H7 (cell line): ENCODE measurements at places on chromosomes 1 and 21. TPM values are rescaled to one million over a fixed set of nuclear protein-coding genes. Genes with fewer than 3 reads are reported as not detected.

CD1D gene
- total RNA-seq, result 5.9 and 6.4 TPM in 2 replicates

CDC7 gene
- total RNA-seq, result 59.0 and 74.2 TPM in 2 replicates

FABP3 gene
- total RNA-seq, result 14.4 and 15.6 TPM in 2 replicates

NR5A2 gene
- 13.2 and 13.9 TPM in 2 replicates for total RNA-seq

RBM11 gene
- total RNA-seq, result 2.2 and 3.3 TPM in 2 replicates

KCNJ9 gene
- 0.07 TPM in 1 of 2 replicates, not detected in the other for total RNA-seq

ADAM30 gene
- not detected in 2 replicates for total RNA-seq

DNA sequence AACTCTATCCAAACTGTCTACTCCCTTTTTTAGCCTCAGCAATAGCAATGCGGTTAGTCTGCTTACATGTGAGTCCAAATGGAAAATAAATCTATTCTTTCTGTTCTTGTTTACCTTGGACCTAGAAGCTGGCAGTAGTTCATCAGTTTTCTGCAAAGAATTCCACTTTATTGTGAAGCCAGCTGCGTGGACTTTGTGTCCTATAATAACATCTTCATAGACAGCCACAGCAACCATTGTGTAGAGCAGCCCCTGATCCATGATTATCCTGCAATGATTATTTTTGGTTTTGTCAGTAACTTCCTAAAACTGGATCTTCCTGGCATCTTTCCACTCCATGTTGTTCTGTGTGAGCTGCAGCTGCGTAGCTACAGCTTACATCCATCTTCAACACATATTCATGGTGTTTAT lies 408.7 kb downstream of the NUF2 start:
- DNase-seq, result no peak

DNA sequence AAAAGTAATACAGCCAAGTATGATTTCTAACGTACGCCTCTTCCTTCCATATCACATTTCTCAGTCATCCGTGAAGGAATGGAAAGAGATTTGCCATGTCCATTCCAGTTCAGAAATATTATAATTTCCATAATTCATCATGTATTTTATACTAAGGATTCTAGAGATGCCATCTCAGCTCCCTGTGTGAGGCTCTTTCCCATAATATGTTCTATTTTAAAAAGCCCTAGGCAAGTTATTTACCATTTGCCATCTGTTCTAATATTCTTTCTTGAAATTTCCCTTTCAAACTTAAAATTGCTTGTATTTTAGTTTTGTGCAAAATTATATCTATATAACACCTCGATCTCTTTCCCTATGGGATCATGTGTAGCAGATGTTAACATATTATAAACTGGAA lies 106.7 kb downstream of the FMN2 start:
- DNase-seq, result no peak

DNA sequence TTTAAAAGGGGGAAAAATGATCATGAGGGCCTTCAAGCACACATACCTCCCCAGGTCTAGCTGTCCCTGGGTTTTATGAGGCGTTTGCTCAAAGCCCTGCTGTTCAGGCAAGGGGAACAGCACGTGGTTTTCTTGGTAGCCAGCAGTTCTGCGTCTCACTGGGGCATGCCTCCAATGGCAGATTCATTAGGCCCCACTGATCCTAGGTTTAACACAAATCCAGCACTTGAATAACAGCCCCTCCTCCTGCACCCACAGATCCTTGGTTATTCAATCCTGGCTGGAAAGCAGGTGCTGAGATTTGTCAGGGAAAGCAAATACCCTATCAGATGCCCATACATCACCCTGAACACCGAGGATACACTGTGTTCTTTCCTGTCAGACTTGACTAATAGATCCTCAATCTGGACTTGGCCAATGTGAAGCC lies 106.4 kb downstream of the ZC3H11B start:
- DNase-seq, result no peak

GRCh38 chr1:7278045-7278444 lies 492.8 kb downstream of the CAMTA1 start:
- no peak for DNase-seq

- no peak for DNase-seq
These were observed 28.5 kb upstream of the CAMSAP2 start for GRCh38 chr1:200710166-200710565.

DNA sequence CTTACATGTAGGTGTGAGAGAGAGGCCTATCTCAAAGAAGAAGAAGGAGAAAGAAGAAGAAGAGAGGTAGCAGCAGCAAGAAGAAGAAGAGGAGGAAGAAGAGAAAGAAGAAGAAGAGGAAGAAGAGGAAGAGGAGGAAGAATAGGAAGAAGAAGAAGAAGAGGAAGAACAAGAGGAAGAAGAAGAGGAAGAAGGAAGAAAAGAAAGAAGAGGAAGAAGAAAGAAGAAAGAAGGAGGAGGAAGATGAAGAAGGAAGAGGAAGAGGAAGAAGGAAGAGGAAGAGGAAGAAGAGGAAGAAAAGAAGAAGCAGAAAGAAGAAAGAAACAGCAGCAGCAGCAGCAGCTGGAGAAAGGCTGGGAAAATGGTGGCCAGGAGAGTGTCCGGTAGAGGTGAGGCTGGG lies 10.3 kb upstream of the AZIN2 start:
- no peak for DNase-seq

- DNase-seq, result no peak
These were observed 54.0 kb downstream of the ALG14 start for GRCh38 chr1:95018602-95019369.

GRCh38 chr1:71908303-71908702 lies 374.0 kb downstream of the NEGR1 start:
- no peak for DNase-seq

DNA sequence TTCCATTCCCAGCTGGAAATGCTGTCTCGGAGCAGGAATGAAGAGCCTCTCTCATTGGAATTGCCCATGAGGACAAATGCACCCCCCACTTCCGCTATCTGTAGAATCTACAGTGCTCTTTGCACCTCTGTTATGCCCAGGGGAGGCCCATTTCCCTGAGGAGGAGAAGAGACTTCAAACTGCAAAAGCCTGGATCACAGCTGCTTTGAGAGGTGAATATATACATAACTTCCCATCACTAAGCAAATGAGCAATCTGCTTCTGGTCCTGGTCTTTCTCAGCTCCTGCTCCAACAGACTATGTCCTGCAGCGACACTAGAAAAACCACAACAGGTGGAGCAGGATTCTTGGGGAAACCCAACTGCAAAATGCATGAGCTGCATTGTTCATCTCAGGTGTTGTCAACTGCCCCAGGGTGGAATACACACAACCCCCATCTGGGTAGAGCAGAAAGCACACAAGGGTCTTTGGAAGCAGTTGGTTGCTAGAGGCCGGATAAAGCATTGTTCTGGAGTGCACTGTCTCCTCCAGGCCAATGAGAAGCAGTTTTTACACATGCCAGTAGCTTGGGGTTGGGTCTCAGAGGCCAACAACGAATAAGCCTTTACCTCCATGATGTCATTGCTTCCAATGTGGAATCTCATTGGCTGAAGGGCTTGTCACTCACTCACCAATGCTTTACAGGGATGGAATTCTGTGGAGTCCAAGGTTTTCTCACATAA lies 67.7 kb upstream of the RAB4A start:
- DNase-seq, result peak; percentile 95

DNA sequence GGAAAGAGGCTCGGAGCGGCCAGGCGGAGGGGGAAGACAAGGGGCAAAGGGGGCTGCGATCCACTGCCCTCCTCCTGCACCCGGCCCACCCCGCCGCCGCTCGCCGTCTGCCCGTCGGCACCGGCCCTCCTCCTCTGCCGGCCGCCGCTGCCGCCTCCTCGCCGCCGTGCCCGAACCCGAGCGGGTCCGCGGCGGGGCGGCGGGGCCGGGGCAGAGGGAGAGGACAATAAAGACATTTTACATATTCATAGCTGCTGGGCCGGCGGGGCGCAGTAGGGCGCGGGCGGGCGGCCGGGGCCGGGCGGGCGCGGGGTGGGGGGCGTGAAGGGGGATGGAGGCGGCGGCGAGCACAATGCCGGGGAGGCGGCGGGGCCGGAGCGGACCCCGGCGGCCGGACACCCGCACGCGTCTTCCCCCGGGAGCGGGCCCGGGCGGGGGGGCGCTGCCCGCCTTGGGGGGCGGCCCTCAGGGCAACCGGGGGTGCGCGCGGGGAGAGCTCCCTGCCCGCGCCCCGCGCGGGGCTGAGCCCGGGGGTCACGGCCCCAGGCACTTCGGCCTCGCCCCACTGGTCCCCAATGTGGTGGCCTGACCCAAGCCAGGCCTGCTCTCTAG lies 546 bp downstream of the POU2F1 start:
- peak; percentile 75 for DNase-seq

DNA sequence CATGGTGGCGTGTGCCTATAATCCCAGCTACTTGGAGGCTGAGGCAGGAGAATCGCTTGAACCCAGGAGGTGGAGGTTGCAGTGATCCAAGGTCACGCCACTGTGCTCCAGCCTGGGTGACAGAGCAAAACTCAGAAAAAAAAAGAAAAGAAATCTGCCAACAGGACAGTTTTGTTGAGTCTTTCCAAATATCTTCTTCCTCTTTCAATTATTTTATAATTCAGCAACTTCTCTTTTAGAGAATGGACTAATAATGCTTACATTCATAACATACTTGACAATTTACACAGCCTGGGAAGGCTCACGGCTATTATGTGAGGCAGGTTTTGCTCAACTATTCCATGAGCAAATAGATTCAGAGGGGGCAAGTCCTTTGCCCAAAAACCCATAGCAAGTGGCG lies 18.1 kb downstream of the CNR2 start:
- no peak for DNase-seq

DNA sequence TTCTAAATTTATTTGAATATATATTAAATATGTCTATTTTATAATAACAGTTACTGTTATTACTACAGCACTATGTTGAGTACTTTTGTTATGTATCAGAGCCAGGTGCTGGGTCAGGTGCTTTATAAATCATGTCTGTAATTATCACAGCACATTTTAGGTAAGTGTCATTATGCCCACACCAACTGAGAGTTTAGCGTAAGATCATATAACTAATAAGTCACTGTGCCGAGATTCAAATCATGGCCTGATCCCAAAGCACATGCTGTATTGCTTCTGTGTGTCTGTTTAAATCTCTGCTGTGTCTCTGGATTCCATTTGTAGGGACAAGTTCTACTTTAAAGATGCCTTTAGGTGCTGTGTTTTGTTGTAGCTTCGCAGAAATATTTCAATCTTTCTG lies 1.9 kb downstream of the GPSM2 start:
- no peak for DNase-seq

DNA sequence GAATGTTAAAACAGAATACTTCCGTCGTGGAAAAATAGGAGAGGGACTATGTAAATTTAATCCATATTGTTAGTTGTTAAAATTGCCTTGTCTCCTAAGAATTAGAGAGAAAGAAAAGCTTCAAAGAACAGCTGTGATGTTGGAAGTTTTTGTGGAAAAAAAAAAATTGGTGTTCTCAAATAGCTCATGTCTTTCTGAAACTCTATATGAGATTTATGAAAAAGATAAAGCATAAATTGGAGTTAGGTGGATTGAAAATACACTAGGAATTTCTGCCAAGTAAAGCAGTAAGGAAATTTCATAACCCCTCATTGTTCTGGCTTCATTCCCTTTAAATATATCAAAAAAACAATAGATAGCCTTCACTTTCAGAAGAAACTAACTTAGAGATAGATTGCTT lies 274.0 kb upstream of the ADAMTS5 start:
- no peak for DNase-seq
